ENCODE measurements at places on chromosomes 7 and 10.

GRCh38 chr7:69994886-69995542 lies 396.7 kb downstream of the AUTS2 start:
- no peak for DNase-seq

DNA sequence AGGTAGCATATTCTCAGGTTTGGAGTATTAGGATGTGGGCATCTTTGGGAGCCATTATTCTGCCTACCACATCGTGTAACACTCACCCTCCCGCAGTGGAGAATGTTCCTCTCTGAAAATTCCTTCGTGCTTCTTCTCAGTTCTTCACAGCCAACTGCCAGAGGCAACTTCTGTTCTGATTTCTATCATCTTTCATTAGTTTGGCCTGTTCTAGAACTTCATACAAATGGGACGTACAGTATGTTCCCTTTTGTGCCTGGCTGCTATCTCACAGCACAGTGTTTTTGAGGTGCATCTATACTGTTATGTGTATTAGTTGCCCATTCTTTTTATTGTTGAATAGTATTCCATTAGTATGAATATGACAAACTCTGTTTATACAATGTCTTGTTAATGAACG lies 8.9 kb upstream of the SLC26A3 start:
- no peak for DNase-seq

- DNase-seq: no peak
These were observed 144.7 kb downstream of the RPS24 start for GRCh38 chr10:78178397-78178796.

GRCh38 chr10:29482591-29483431 lies 152.0 kb downstream of the SVIL start:
- DNase-seq: peak; percentile 7

DNA sequence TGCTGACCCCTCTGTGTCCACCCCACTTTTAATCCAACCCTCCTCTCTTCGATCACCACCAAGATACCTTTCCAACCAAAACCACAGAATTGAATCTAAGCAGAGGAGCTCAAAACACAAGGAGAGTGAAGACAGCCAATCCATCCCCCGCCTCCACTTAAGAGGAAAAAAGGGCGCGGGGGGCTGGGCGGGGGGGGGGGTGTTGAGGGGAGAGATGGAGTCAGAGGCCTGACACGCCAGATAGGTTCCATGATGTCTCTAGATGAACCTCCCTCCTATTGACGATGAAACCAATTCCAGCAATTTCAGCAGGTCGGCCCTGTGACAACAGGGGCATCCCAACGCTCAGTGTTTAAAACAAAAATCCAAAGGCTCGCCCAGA lies 1.3 kb downstream of the SORBS1 start:
- DNase-seq: no peak

DNA sequence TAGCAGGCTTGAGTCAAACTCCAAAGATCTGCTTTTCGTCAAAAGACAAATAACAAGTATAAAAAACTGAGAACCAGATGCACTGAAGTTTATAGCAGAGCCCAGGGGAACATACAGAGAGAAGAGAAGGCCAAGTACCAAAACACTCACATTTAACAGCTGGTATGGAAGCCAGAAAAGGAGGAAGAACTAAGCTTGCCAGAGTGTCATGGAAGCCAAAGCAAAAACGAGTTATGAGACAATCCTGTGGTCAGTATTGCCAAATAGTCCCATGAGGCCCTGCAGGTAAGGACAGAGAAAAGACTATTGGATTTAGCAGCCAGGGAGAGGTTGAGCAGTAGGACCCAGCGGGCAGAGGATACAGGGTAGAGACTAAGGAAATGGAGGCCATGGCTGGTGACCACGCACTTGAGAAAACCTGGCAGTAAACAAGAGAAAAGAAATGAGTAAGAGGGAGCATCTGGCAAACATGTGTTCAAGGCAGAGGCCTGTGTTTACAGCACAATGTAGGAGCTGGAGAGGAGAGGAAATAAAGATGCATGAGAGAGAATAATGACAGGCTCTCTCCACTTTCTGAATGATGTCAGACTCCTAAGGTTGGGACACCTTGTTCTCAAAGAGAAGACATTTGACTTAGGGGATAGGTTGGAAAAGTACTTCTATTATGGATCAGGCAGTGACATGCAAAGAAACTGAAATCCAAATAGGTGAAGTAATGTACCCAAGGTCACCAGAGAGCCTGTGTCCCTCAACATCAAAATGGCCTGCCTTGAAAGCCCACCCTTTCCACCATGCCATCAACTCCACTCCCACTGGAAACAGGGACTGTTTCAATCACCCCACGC lies 9.1 kb downstream of the CREB3L2 start:
- no peak for DNase-seq

- peak; percentile 11 for DNase-seq
These were observed 163.8 kb downstream of the ELMO1 start for GRCh38 chr7:37284805-37285231.

DNA sequence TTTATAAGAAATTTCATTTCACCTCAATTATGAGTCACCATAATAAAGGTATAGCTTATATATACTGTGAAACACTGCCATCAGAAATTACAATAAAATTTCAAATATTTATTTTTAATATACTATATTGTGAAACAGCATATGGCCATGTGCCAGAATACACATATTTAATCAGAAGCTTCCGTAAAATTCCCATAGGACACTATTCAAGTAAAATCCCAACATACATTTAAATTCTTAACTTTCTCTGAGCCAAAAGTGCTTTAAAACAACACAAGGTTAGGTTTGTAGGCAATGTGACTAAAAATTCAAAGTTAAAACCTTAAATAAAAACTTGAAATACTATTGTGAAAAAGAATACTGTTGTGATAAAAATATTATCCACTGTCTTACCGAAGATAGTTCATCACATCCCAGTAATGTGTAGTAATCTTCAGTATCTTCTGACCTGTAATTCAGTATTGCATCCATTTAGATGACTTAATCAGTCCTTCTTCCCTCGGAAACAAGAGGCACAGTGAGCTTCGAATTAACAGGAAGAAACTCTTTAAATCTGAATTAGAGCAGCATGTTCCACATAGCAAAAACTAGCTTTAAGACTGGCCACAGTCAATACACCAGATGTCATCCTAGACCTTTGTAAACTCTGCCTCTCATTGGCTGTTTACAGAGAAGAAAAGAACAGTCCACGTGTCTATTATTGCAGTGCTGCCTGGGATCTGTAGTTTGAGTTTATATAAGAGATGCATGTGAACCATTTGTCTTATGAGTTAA lies at the start of gene DNAJC12:
Gene DNAJC12 (minus strand): TSS at position 648 of the 774 bp plus-strand sequence. CDS start 177 bp downstream, at position 471.
- DNase-seq: no peak
